Stimulated activated CD8-positive, alpha-beta memory T cell treated with anti-CD3 and anti-CD28 coated beads, Interleukin-4, amount 100 ng/mL, for 4 hours (primary cell): ENCODE measurements at places on chromosomes 6 and 20.

GRCh38 chr6:151408858-151409257, 17.5 kb upstream of the ZBTB2 start:
- no peak for DNase-seq

GRCh38 chr6:46302176-46302575, 131.4 kb upstream of the ENPP5 start:
- no peak for DNase-seq

- no peak for DNase-seq
Observed at GRCh38 chr6:63764318-63764916, 128.8 kb downstream of the PHF3 start.

DNA sequence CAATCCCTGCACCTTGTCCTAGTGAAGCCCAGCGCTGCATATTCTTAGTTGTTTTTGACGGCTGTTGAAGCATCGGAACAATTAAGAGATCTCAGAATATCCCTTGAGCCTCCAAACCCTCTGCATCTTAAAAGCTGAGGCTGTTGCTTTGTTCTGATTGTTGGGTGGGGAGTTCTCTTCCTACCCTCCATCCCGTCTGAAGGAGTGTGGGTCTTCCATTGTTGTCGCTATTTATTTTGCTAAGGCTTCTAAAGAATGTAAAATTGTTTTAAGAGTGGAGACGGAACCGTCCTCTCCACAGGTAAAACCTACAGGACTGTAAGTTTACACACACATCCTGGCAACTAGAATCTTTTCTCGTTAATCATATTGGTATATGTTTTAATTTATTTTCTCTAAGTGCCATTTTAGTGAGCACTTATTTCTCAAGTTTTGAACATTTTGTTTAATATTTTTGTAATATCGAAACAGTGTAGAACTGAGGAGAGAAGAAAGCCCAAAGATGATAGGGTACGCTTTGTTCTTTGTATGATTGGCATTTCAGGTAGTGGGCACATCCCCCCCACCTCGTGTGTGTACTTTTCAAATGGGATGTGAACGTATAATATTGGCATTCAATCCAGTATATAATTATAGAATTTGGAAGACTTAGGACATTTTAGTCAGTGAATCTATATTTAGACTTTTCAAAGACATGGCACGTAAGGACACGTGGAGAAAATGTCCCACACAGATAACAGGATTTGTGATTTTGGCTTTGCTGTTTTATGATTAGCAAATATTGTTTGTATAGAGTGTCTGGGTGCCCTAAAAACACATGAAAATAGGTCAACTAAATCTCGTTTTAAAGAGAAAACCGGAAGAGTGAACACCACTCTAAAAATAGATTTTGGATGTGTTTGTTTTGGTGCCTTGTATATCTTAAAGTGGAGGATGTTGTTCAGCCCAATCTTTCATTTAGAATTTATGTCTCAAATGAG, 1.3 kb downstream of the RNF146 start:
- no peak for DNase-seq

DNA sequence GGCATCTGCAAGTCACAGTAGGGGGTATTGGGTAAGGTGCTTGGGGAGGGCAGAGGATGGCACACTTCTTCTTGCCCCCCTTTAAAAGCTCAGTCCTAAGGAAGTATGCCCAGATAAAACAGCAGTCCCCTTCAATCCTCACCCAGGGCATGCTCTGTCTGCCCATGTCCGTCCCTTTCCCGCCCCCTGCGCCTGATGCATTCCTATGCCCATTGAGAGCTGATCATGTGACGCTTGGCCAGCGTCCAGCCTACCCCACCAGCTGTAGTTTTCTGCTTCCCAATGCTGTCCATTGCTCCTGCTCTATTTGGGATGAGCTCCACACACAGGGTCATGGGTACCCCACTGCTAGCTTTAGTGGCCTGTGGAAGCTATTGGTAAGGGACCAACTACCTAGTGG, 8.3 kb downstream of the SIGLEC1 start:
- DNase-seq, result no peak

DNA sequence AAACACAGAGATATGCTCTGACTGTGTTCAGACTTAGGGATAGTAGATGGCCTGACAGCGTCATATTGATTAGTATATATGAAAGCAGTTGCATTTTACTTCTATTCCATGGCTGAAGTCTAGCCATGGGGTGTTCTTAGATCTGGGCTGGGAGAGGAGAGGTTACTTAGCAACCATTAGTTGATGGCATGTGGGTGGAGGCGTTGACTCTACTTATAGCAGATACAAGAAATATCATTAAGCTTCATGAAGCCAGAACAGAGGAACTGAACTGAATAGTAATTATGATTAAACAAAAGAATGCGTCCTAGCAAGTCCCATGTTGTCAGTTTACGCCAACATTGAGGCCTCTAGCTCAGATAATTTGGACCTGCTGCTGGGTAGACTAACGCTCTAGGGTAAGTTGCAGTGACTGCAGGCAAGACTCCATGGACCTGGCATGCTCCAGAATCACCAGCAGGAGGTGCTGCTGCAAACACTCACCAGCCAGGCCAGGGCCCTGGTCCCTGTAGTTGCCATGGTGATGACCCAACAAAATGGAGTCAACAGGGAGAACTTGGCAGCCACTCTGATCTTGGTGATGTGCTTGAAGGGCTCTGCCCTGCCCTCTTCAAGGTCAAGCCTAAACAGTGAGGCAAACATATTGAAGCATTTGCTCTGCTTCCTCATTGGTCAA, 477.3 kb downstream of the PREX1 start:
- no peak for DNase-seq

DNA sequence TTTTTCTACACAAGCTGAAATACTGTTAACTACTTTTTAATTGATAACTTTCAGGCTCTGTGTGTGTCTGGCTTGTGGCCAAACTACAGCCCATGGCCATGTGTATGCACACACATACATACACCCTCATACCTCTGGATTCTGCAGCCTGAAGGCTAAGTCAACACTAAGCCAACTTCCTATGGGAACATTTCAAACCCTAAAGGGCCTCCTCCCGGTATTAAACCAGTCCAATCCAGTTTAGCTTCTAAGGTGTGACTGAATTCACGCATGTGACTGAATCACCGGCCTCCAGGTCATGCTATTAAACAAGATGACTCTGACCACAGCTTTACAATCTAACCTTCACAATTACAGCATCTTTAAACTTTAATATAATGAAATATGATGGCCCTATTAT, 20.7 kb upstream of the DST start:
- DNase-seq, result no peak

GRCh38 chr20:53130795-53131194, 158.6 kb downstream of the TSHZ2 start:
- no peak for DNase-seq

GRCh38 chr6:12735786-12736185, 19.2 kb downstream of the PHACTR1 start:
- DNase-seq, result no peak

GRCh38 chr20:48115502-48115901, 330.2 kb upstream of the SULF2 start:
- no peak for DNase-seq

GRCh38 chr20:43715511-43715910, 11.3 kb downstream of the GTSF1L start:
- DNase-seq, result no peak

DNA sequence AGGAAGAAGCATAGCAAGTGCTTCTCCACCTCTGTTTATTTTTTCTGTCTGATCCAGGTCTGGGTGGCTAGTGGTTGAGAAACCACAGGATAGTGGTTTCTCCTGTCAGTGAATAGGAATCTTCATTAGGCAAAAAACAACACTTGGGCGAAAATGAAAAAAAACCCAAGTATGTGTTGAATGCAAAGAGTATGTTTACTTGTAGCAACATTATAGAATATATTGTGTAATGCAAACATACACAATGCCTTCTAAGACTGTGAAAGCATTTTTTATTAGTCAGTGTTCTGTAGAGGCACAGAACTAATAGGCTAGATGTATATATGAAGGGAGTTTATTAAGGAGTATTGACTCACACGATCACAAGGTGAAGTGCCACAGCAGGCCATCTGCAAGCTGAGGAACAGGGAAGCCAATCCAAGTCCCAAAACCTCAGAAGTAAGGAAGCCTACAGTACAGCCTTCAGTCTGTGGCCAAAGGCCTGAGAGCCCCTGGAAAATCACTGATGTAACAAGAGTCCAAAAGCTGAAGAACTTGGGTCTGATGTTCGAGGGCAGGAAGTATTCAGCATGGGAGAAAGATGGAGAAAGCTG, 111.1 kb downstream of the UST start:
- no peak for DNase-seq

- DNase-seq, result no peak
Observed at GRCh38 chr20:61257611-61258010, 5.5 kb downstream of the CDH4 start.

DNA sequence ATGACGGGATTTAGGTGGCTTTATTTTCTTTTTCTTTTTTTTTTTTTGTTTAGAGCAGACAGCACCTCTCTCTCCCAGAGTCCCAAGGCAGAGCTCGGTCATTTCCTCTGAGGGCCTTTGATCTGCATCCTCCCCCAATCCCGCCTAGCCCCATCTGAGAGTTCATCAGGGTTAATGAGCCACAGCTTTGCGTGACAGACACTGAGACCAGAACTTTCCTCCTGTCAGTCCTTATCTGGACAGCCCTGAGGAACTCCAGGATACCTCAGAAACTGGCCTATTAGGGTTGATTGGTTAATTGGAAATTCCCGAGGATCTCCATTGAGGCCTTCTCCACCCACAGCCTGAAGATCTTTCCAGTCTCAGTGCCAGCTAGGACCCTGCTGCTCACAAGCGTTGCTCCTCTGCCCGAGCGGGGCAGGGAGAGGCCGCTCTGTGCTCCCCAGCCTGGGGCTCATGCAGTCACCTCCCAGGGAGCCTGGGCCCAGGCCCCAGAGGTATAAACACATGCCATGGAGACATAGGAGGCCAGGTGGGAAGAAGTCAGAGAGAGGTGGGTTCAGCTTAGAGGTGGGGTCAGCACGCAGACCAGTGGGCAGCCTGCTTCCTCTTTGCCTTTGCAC, 1.4 kb upstream of the LRRN4 start:
- DNase-seq, result no peak

GRCh38 chr6:3937438-3937837, 88.3 kb downstream of the FAM50B start:
- no peak for DNase-seq

DNA sequence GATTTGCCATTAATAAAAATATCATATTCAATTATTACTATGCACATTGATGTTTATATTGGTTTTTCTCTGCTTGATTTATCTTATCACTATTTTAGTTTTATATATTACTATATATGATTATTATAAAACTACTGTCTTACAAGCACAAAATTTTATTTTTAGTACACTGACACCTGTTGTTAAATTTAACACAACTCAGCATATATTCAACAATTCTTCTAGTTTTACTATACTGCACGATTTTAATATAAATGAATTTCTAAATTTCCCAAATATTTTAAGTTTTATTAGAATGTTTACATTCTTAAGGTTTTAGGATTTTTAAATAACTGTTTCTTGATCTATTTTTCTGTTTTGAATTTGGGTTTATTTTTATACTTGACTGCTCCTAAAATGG, 889.8 kb upstream of the GJE1 start:
- no peak for DNase-seq

DNA sequence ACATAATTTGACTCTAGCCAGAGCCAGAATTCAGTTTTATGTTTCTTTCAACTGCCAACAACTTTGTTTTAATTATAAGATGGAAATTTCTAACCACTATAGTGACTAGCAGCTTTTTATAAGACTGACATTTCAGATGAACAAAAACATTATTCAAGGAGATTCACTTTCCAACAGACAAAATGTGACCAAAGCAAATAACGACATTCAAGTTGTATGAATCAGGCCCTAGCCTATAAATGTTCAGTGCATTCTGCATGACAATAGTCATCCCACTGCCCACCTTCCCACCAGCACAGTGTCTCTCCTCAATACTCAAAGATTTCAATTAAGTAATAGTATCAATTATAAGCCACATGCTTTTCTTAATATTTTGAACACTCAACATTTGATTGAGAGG, 200.7 kb downstream of the KHDC1L start:
- no peak for DNase-seq

- DNase-seq, result no peak
Observed at GRCh38 chr6:82840571-82840970, 225.1 kb downstream of the UBE3D start.

DNA sequence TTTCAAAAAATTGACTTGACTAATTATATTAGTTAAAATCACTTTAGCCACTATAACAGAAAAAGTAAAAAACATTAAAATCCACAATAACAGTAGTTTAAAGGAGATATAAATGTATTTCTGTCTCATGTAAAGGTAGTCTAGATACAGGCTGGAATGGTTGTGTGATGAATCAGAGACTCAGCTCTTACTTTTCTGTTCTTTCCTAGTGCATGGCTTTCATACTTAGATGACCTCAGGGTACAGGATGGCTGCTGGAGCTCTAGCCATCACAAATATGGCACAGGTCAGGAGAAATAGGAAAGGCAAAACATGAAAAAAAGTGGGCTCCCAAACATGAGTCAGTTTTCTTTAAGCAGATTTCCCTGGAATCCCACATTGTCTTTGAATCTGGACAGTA, 157.7 kb upstream of the FLRT3 start:
- no peak for DNase-seq

DNA sequence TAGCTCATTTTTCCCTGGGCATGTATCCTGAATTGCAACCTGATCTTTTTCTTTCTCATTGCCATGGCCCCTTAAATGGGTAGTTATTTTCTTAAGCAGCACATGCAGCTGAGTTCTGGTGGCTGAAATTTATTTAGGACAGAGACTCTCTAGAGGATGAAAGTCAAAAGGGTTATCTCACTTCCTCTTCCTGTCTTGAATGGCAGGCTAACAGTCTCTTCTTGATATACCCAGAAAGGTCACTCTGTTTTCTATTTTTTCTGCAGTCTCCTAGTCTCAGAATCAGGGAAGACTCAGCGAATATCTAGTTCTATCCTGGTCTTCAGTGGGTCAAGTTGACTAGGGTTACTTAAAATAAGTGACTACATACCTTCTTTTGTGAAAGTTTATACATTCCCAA, 243.3 kb downstream of the EPHA7 start:
- no peak for DNase-seq

GRCh38 chr6:14231071-14231483, 113.5 kb downstream of the CD83 start:
- DNase-seq, result no peak

DNA sequence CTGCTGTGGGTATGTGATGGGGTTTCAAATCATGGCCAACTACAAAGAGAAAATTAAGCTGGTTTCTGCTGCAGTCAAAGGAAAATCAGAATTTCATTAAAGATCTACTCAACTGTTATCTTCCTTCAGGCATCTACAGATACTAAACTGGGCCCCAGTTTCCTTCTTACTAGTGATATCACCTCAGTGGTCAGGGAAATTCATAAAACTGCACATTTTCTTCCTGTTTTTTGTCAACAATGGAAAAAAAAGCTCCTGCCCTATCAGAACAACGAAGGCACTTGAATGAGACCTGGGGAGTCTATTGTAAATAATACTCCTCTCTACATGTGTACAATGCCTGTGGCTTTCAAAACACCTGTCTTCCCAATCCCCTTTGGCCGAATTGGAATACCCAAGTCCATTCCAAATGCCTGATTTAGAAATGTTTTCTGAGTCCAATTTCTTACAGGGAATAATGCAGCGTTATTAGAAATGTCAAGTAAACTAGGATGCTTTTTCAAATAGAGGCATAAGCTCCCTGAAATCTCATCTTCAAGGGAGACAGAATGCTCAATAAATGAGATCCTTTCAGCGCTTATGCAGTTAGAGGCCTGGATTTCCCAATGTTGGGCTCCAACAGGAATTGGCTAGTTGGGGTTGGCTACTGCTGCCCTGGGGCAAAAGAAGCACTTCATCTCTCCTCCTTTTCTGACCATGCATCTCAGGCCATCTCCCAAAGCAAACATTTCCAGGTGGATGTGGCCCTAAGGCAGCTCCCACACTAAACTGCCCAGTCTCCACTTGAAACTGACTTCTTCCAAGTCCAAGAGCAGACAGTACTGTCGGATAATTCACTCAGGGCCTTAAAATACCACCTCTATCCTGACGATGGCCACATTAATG, 143.3 kb downstream of the NFATC2 start:
- DNase-seq, result no peak
